Esophagus squamous epithelium (tissue), 5 donors: ENCODE measurements at places on chromosomes 13 and 19.

DNA sequence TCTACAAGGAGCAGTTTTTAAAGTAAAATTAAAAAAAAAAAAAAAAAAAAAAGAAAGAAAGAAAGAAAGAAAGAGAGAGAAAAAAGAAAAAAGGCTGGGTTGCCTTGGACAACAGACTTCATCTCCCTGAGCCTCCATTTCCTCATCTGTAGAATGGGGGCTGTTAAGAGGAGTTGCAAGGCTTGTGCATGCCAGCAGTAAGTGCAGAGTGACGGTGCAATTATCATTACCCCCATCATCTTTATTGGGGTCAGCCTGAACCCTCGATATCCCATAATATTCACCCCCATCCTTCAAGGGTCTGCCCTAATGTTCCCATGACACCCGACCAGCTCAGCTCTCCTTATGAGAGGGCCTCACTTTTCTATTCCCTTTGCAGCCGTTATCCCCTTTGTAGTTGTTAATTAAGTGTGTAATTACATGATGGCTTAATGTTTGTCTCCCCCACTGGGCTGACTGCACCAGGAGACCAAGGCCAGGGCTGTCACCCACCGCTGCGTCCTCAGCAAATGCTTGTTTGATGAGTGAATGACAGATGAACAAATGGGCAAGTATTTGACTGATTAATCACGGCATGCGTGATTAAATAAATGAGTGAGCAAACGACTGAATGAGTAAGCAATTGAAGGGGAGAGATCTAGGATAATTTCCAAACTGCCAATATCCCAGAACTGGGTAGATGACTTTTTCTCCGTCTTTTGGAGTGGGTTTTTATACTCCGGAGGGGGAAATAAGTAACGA lies 10.1 kb downstream of the FOSB start:
- no peak for DNase-seq

DNA sequence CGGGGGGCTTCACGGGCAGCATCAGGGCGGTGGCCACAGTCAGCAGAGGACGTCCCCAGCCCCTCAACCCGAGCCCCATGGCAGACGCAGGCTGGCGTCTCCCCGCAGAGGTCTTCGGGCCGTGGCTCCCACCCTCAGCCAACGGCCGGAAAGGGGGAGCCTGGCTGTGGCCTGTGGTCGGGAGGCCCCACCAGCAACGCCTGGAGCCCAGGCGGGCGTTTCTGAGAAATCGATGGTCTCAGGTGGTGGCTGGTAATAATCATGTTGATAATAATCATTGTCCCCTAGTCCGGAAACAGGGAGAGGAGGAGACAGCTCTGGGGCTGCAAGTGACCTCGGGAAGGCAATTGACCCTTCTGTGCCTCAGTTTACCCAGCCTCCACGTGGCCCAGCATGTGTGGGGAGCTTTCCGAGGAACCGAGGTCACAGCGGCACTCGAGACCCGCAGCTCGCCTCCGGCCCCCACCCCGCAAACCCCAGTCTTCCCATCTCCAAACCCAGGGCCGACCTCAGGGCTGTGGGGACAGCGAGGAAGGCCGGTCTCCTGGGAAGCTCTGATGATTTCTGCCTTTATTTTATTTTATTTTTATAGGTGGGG lies at the start of gene PRSS57:
TSS of gene PRSS57 (minus strand) at position 101 of the 598 bp plus-strand sequence. CDS start at position 79, 22 bp downstream.
- no peak for DNase-seq

- DNase-seq, result no peak
Observed at GRCh38 chr13:103862525-103862924, 796.3 kb upstream of the SLC10A2 start.

DNA sequence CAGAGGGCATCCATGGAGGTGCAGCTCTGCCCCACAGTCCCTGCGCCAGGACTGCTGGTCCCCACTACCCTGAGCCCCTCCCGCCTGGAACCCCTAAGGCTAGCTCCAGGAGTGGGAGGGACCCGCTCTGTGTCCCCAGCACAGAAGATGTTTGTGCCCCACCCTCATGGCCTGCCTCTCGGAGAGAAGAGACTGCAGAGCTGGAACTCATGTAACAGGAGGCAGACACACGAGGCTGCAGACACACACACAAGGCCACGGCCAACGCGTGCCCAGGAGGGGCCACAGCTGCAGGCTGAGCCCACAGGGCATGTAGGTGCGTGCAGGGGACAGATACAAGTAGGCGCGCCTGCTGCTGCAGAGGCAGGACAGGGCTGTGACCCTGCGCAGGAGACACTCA lies 10.4 kb upstream of the TMEM86B start:
- DNase-seq, result no peak

DNA sequence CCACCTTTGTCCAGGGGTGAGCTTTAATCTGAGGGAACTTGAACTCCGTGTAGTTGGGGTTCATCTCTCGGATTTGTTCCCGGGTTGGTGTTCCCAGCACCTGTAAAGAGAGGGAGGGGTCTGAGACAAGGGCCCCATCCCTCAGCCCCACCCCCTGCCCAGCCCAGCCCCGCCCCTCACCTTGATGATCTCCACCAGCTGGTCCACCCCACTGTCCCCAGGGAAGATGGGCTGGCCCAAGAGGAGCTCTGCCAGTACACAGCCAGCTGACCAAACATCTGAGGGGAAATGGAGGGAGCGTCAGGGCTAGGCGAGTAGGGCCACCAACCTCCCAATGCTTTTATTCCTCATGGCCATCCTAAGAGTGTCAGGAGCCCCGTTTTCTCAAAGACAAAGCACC lies 9.3 kb downstream of the GSK3A start:
- no peak for DNase-seq

DNA sequence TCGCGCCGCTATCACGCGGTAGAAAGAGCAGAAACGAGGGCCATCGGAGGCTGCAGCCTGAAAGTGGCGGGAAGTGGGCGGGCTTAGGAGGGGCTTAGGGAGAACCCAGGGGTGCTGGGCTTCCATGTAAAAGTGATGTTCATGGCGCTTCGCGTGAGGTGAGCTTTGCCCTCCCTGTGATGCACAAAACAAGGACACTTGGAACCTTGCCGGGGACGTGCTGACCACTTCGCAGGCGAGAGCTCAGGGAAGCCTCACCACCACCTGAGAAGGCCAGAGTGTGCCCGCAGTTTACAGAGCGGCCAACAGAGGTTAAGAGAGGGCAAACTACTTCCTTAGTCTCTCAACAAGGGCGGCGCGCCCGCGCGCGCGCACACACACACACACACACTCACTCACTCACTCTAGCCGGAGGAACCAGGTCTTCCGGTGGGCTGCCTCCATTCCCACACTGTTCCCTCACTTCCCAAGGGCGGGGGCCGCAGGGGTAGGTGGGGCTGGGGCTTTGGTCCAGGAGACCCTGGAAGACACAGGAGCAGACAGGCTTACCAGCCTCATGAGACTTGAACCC lies 651 bp downstream of the GAPDHS start:
- DNase-seq, result no peak

GRCh38 chr19:18701250-18701608 lies 17.7 kb downstream of the CRTC1 start:
- DNase-seq, result no peak

- no peak for DNase-seq
Observed at GRCh38 chr13:44364345-44365000, 9.2 kb upstream of the SERP2 start.

DNA sequence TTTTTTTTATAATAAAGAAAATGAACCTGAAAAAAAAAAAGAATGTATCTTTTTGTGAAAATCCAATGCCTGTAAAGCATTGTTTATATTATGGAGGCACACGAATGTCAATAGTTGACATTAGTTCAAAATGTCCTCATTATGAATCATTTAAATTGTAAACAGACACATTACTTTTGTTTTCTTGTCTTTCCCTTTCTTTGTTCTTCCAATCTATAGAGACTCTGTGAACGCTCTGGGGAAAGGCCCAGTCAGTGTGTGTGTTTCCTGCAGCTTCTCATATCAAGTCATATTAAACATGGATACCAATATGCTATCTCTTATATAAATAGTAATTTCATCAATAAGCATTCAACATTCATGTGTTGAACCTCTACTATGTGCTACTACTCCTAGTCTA lies 193.1 kb downstream of the KCTD12 start:
- no peak for DNase-seq

DNA sequence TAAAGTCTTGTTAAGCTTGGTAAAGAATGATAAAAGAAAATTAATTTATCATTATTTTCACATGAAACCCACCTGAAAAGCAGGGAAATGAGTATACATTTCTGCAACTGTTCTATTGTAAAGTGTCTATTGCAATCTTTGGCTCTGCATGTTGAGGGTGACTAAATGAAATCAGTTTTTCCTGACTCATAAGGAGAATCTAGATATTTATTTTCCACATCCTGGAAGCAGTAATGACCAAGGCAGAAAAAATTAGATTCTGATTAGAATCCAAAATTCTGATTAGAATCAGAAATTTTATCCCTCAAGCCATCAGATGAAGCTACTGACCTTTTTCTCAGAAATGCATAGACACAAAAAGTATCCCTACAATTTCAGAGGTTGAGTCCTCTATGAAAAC lies 178.4 kb downstream of the MYO16 start:
- DNase-seq, result no peak

- no peak for DNase-seq
Observed at GRCh38 chr19:16073988-16074387, 2.3 kb upstream of the TPM4 start.

DNA sequence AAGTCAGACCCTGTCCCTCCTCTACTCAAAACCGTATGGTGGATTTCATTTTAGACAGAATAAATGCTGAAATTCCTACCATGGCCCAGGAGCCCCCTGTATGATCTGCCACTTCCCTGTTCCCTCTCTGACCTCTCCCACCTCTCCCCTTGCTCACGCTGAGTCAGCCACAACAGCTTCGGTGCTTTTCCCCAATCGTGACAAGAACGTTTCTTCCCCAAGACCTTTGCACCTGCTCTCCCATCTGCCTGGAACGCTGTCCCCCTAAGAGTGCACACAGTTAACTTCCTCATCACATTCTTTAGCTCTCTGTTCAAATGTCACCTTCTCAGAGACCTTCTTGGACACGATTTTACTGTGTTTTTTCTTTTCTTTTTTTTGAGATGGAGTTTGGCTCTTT lies 2.3 kb downstream of the VRK3 start:
- DNase-seq, result no peak

DNA sequence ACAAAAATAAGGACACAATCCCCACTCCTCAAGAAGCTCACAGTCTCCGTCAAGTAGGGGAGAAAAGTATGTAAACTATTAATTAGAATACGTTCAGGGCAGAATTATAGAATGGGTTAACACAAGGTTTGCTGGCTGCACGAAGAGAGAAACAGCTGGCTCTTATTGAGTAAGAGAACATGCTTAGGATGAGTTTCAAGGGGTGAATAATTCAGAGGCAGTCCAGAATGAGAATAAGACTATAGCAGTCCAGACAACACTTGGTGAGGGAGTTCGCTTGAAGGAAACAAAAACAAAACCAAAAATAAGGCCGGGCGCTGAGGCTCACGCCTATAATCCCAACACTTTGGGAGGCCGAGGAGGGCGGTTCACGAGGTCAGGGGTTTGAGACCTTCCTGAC lies 61.9 kb downstream of the THSD1 start:
- no peak for DNase-seq

- DNase-seq, result no peak
Observed at GRCh38 chr13:24997367-24997967, 98.5 kb upstream of the PABPC3 start.

DNA sequence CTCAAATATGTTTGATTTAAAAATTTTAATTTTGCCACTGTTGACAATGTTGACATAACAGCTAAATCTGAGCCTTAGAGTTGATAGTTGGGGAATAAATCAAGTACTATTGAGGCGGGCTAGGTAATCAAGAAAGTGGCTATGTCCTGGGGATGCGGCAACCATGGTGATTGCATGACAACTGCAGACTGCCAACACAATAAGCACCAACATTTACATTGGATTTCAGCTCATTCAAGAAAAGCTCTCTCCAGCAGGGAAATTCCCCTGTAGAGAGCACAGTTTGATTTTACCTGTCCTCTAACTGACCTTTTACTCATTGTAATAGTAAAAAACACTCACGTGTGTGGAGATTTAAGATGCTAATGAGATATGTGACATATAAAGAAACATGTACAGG lies 63.1 kb downstream of the ZNF100 start:
- no peak for DNase-seq

- DNase-seq, result no peak
Observed at GRCh38 chr19:57560049-57560491, 407 bp upstream of the ZNF550 start.

- no peak for DNase-seq
Observed at GRCh38 chr13:58134525-58134924, 503.0 kb downstream of the PCDH17 start.

- DNase-seq, result no peak
Observed at GRCh38 chr13:22726726-22727125, 454.1 kb upstream of the SGCG start.

GRCh38 chr13:90726375-90726774 lies 621.1 kb upstream of the MIR17HG start:
- DNase-seq, result no peak

- DNase-seq, result no peak
Observed at GRCh38 chr19:39325778-39326665, 5.4 kb upstream of the LRFN1 start.

- no peak for DNase-seq
Observed at GRCh38 chr13:66567899-66568612, 662.1 kb downstream of the PCDH9 start.

- DNase-seq, result no peak
Observed at GRCh38 chr13:43805681-43806128, 18.9 kb upstream of the ENOX1 start.

DNA sequence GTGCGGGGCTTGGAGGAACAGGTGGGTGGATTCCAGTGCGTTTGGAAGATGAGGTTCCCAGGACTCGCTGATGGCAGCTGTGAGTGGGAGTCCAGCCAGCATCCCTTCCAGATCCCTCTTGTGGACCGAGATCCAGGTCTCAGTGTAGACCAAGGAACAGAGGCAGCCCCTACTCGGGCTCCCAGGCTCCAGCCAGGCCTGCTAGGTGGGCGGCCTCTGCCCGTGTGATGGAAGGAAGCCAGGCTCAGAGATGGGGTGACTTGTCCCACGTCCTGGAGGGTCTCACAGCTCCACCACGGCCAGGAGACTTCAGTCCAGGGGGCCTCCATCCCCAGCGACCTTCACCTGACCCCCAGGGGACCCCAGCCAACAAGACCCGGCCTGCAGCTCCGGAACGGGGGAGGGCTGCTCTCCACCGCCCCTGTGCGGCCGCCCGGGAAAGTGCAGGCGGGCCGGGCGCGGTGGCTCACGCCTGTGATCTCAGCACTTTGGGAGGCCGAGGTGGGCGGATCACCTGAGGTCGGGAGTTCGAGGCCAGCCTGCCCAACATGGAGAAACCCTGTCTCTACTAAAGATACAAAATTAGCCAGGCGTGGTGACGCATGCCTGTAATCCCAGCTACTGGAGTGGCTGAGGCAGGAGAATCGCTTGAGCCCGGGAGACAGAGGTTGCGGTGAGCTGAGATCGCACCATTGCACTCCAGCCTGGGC lies 729 bp upstream of the MADCAM1 start:
- no peak for DNase-seq

DNA sequence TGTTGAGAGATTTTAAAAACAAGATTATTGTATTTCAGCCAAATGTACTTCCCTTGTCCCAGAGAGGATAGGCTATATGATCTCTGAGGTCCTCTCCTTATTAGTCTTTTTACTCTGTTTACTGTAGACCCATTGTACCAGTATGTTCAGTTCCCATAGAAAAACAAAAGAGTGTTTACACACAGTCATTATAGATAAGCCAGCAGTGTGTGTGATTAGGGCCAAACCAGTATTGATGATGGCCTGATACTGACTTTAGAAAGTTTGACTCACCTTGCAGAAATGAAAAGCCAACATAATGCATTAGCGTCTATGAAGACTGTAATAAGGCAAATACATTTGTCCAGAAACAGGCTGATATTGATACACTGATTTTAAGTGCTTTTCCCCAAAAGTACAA lies 6.2 kb downstream of the MTUS2 start:
- no peak for DNase-seq
